ENCODE measurements at places on chromosomes 16 and 17.

DNA sequence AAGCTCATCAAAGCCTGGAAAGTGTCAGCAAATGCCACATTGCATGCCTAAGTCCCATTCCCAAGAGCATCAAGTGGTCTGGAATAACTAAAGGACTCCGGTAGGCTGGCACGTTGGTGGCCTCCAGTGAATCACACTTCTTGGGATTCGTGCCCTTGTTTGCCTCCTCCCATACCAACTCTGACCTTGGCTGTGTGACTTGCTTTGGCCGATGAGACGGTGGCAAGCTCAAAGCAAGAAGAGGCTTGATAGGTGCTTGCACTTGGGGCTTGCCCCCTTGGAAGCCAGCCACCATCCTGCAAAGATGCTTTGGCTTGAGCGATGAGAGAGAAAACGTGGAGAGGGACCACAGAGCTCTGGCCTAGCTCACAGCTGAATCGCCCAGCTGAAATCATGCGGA lies 313.1 kb upstream of the ZFHX3 start:
- no peak for DNase-seq

DNA sequence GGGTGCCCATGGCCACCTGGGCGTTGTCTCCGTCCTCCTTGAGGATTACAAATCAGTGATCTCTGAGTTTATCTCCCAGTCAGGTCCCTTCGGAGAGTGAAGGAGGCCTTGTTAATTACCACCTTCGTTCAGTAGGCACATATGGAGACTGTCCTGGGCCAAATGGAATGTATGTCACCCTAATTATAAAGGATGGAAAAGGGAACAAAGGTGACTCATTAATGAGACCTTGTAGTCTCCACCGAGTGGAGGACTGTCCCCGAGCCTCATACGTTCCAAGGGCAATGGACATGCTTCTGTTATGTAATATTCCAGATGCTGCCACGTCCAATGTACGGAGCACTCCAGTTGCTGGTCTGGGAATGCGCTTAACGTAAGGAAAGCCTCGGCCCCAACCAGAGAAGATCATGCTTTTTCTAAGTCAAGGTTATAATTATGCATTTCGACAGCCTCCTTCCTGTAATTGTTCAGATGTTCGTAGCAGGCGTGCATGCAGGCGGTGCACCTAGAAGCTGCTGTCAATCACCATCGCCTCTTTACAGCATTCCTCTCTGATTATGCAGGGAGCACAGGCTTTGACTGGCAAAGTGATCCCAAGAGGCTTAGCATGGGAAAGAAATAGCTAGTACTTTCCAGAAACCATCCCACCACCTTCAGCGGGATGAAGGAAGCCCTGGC lies 22.4 kb upstream of the SEC14L1 start:
- no peak for DNase-seq

DNA sequence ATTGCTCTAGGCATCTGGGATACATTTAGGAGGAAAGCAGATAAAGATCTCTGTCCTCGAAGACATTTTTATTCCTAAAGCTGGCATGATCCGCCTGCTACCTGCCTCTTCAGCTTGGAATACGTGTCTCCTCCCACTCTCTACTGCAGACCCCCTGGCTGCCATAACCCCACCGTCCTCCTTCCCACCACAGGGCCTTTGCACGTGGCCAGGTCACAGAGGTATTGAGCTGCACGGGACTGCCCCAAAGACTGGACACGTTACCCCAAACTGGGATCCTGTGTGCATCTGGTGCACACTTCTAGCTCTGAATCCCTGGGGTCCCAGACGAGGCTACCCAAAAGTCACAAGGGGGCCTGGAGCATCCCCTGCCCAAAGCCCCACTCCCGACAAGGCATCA lies 351.2 kb upstream of the EEF2KMT start:
- no peak for DNase-seq

- no peak for DNase-seq
Observed at GRCh38 chr17:60356940-60357339, 35.0 kb downstream of the USP32 start.

GRCh38 chr17:7959503-7960253 lies 27.7 kb downstream of the CNTROB start:
- no peak for DNase-seq

DNA sequence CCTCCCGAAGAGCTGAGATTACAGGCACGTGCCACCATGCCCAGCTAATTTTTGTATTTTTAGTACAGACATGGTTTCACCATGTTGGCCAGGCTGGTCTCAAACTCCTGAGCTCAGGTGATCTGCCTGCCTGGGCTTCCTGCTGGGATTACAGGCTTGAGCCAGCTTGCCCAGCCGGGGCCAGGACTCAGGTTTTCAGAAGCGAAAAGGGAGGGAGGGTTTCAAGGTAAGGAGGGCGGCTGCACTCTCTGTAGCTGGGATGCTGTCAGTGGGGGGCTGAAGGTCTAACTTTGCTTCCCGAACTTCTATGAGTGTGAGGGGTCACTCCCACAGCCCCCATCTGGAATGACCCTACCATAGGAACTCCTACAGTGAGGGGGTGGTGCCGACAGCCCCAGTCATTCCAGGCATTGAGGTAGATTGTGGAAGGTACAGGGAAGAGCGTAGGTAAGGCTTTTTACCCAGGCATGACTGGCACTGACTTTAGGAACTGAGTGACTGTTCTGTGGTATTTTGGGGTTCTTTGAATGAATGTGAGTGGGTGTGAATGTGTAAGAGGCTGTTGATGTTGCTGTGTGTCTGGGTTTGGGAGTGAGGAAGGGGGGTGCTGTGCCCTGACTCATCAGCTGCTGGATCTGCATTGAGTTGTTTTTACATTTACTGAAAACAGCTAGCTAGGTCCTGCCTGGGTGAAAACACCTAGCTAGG lies 3.8 kb upstream of the C1QL1 start:
- DNase-seq = no peak

All from NCI-H748 treated with DMSO at 0.1 percent for 48 hours (cell line).